Fibroblast of skin of right quadriceps (primary cell): ENCODE measurements at places on chromosomes 2 and 18.

GRCh38 chr2:187640926-187641510, 86.8 kb upstream of the TFPI start:
- DNase-seq: no peak

DNA sequence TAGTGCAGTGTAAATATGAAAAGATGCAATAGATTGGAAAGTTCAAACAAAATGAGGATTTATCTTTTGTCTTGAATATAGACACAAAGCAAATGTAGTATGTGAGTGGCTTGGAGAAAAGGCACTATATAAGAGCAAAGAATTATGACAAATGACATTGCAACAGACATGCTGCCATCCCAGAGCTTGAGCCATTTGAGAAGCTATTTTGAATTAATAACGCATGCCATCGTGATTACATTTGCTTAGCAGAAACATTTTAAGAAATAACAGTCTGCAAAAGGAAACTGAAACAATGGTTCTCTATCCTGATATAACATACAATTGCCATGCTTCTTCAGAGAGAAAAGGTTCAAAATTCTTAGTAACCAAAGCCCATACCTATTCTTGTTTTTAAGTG, 677.1 kb downstream of the ZEB2 start:
- DNase-seq: no peak

GRCh38 chr2:51697095-51697494, 665.2 kb upstream of the NRXN1 start:
- DNase-seq: no peak

DNA sequence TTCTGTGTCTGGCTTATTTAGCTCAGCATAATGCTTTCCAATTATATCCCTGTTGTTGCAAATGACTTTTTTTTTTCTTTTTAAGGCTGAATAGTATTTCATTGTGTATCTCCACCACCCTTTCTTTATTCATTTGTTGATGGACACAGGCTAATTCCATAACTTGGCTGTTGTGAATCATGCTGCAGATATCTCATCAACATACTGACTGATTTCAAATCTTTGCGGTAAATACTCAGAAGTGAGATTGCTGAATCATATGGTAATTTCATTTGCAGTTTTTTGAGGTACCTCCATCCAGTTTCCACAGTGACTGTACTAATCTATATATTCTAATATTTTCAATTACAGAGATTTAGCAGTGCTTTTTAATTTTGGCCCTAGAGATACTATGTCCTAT, 266.2 kb downstream of the TMX3 start:
- peak; percentile 81 for DNase-seq

GRCh38 chr2:144466637-144467036, 53.3 kb downstream of the ZEB2 start:
- DNase-seq: no peak

DNA sequence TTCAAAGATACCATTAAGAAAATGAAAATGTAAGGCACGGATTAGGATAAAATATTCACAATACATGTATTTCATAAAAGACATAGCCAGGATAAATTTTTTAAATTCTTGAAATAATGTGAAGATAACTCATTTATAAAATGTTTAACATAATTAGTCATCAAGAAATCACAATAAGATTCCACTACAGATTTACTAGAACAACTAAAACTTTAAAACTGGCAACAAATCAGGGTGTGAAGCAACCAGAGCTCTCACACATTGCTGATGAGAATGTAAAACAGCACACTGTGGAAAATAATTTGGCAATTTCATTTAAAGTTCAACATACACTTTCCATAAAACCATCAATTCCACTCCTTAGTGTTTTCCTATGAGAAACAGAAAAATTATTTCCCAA, 89.6 kb upstream of the UBE2E3 start:
- DNase-seq: peak; percentile 46

GRCh38 chr2:158297120-158297519, 159.4 kb downstream of the CCDC148 start:
- DNase-seq: no peak

DNA sequence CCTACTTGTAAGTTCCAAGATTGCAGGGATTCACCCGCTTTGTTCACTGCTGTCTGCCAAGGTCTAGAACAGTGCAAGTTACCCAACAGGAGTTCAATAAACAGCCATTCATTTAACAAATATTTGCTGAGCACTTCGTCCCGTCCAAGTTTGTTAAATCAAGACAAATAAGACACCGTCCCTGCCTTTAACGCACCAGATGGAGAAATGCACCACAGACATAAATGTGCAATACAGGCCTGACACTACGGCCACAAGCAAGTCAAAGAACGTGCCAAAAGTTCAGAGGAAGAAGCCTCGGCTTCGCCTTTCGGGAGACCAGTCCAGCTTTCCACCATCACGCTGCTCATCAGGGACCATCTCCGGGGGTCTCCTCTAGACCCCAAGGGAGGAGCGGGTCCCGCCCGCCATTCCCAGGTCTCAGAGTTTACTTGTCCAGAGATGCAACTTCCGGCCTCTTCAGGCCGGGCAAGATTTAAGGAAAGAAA, 429 bp downstream of the C2orf76 start:
- no peak for DNase-seq

DNA sequence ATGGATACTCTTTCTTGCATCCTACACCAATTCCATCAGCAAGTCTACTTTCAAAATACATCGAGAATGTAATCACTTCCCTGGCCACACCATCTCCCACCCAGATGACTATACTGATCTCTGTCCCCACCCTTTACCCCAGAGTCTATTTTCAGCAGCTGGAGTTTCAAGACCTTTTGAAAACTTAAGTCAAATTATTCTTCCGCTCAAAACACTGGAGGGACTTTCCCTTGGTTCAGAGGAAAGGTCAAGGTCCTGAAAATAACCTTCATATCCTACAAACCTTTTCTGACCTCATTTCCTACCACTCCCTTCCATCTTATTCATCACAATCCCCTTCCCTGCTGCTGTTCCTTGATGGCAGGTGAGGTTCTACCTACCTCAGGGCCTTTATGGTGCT, 58.8 kb upstream of the LYPD6 start:
- DNase-seq: no peak

- peak; percentile 77 for DNase-seq
Measured at GRCh38 chr2:48715956-48716355, 39.6 kb downstream of the LHCGR start.

GRCh38 chr18:48797841-48798255, 152.9 kb downstream of the SMAD7 start:
- no peak for DNase-seq

GRCh38 chr2:170161516-170162270, 16.3 kb upstream of the MYO3B start:
- DNase-seq: no peak

- DNase-seq: no peak
Measured at GRCh38 chr2:124327303-124327702, 302.2 kb downstream of the CNTNAP5 start.

DNA sequence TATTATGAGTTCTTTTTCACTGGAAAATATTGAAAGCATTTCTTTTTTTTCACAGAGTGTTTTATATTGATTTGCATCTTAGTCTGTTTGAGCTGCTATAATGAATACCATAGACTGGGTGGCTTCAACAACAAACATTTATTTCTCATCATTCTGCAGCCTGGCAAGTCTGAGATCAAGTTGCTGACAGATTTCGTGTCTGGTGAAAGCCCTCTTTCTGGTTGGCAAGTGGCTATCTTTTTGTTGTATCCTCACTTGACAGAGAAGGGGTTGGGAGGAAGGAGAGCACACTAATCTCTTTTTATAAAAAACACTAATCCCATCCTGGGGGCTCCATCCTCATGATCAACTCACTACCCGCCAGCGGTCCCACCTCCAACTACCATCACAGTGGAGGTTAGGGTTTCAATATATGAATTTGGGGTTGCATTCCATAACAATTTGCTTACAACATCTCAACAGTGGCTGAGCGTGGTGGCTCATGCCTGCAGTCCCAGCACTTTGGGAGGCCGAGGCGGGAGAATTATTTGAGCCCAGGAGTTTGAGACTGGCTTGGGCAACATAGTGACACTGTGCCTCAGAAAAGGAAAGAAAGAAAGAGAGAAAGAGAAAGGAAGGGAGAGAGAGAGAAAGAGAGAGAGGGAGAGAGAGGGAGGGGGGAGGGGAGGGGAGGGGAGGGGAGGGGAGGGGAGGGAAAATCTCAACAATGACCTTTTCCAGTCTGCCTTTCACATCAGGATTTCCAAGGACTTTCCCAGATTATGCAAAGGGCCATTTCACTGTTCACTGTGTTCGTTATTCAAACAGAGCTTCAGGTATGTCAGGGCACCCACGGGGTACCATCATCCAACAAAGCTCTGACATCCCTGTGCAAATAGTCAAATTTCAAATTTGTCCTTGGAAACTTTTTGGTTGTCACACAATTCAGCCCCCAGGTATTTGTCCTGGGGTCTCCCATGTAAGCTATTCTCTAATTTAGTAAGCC, 111.1 kb downstream of the AP1S3 start:
- DNase-seq: no peak

DNA sequence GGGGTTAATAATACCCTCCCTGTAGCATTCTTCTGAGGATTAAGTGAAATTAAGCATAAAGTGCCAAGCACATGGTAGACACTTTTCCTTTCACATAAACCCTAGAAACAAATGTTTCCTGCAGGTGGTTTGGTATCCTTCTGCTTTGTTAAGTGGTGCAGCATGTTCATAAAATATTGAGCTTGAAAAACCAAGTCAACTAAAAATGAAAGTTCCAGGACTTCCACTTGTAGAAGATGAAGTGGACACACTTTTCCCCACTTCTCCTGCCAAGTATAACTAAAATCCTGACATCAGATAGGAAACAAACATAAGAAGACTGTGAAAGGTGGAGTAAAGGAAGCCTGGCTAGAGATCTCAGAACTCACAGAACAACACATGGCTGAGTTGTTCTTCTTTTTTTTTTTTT, 90.5 kb downstream of the COLEC12 start:
- no peak for DNase-seq

DNA sequence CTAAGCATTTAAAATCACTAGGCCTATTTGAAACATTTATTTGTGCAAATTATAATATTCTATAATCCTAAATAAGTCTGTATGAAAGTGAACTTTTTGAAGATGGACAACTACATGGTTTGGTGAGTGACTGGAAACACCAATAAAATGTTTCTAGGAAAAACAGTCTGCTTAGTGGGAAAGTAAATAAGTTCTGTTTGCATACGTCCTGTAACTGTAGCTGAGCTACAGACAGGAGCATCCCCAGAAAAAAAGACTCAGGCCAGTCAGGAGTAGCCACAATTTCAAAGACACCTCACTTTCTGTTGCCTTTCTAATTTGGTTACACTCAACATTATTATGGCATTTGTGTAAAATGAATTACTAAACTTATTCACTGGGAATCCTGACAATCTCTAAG, 28.4 kb upstream of the KCNJ3 start:
- DNase-seq: no peak

- peak; percentile 97 for DNase-seq
Measured at GRCh38 chr2:237413777-237414661, at the start of gene COL6A3. Gene COL6A3, minus strand, starts transcription at chr2:237414164. Its CDS starts 17,347 bp downstream, at chr2:237396817.

GRCh38 chr18:6857300-6857699, 127.8 kb downstream of the ARHGAP28 start:
- DNase-seq: no peak

DNA sequence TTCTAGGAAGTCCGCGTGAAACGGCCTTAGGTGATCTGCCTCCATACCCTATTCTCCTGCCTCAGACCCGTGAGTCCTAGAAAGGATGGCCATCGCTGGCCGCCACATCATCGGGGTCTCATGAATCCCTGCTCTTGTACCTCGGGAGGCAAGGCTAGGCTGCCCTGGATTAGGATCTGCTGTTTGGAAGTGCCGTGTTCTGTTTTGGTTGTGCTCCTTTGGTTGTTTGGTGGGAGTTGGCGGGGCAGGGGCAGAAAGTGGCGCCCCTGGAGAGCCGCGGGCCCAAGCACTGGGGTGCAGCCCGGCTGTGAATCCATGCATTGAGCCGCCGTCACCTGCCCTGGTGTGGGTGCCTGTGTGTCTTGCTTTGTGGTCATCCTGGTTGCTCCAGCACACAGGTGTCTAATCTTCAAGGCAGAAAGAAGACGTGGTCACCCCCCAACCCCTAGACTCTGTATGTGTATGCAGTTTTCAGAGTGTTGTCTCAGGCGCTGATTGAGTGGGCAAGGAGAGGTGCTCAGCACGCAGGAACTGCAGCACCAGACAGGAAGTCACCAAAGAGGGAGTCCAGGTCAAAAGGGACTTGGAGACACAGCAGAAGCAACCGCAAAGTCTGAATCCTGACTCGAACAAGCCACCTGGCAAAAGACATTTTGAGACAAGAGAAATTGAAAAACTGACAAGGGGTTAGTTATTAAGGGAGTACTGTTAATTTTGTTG, 80.0 kb upstream of the LDLRAD4 start:
- DNase-seq: no peak

DNA sequence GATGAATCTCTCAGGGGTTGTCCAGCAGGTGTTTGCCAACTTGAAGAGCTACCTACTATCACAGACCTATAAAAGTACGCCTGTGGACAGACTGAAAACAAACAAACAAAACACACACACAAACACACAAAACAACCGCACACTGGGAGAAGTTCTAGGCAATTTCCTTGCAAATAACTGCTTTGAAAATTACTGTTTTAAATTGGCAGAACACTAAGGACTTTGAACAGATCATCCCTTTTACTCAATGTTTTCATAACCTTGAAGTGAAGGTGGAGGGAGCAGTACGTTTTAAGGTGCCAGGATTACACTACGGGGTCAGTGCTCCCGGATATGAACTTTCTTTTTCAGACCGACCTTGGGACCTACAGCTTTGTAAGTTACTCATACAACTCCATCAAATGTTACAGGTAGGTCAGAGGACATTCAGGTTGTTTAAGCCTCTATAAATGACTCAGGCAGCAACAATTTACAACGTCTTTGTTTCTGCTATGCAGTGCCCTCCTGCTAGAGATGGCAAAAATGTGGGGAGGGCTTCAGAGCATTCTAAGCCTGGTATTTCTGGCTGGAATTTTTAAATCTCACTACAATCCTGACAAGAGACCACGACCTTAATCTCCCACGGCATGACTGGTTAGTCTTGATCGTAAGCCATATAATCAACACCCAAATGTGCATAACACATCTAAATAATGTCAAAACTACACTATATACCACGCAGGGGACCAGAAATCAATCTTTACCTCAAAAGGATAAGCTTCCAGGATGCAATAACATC, 1.4 kb upstream of the SLC20A1 start:
- DNase-seq: no peak

DNA sequence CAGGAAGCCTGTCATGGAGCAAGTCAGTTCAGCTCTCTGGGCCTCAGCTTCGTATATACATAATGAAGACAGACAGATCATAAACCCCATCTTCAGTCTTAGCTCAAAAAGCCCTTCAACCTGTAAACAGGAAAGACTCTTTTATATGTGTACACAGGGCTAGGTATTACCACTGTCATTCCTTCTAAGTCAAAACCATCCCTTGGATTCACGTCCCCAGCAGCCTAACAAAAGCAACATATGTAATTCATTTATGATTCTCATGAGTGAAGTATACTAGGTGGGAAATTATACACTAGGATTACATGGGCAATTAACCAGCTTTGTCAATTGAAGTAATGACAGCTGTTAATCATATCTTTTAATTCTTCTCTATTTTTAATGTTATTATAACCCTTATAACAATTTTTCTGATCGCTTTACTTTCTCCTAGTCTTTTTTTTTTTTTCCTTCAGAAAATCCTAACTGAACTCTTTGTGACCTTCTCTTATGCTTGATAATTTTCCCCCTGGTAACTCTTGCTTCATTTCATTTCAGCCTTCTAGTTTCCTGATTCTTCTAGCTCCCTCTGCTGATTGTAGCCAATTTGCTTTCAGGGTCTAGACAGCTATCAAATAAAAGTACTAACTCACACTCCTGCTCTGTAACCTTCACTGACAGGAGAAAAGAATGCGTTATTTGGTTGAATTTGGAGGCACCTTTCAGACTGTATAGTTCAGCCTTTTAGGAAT, 99.7 kb downstream of the RBM43 start:
- DNase-seq: peak; percentile 63
